ENCODE measurements at places on chromosomes 1 and 21.
A peak's percentile ranks its signal among the peaks of the same experiment; 100 is the strongest.

GRCh38 chr1:108142258-108142657, 57.9 kb downstream of the SLC25A24 start:
- no peak for DNase-seq

DNA sequence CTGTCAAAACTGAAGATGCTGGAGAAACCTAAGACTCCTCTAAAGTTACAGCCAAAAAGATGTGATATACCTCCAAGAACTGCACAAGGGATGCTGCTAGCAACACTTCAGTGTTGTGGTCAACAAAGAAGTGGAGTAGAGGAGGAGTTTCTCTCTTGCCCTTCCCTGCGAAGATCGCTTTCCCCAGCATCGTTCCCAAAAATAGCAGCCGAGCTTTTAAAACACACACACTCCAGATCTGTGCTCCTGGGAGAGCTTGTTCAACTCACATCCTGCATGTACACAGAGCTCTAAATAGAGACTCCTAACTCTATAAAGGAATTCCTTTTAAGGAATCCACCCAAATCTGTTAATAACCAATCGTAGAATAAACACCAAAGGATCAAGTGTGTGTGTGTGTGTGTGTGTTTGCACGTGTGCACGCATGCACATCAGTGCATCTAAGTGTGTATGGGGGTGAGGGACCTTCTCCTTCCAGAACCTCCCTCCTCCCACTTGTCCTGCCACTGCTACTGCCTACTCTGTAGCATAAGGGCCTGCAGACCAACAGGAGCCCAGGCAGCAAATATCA, 58.5 kb downstream of the PSMG1 start:
- no peak for DNase-seq

- DNase-seq, result no peak
Observed at GRCh38 chr21:34116569-34116968, 43.2 kb downstream of the MRPS6 start.

- no peak for DNase-seq
Observed at GRCh38 chr1:45552331-45552730, 1.7 kb downstream of the AKR1A1 start.

- DNase-seq, result no peak
Observed at GRCh38 chr1:224188286-224188685, 5.2 kb downstream of the DEGS1 start.

DNA sequence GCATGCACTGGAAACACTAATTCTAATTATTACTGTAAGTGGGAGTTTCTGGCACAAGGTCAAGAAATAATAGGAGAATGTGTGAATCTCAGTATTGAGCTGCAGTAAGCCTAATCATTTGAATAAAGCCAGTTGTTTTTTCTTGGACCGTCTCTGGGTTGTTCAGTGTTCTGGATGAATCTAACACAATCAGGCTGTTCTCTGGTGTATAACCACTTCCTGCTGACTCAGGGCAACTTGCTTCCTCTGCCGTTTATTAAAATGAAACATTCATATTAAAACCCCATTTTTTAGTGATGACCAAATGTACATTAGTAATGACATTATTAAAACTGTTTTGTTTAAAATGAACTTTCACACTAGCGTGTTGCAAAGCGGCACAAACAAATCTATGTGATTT, 273.1 kb upstream of the SNX7 start:
- DNase-seq, result peak; percentile 66

GRCh38 chr1:106912131-106912530, 144.3 kb upstream of the PRMT6 start:
- no peak for DNase-seq

DNA sequence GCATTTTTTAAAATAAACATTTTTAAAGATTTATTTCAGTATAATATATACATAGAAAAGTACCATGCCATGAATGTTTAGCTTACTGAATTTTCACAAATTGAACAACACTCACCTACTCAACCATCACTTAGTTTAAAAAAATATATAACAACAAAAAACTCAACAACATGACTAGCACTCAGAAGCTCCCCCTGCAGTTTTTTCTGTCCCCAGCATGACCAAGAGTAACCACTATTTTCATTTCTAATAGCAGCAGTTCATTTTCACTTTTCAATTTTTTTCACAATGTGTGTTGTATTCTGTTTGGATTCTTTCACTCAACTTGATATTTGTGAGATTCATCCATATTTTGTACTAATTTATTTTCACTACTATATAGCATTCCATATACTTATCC, 162.3 kb upstream of the POGK start:
- DNase-seq, result no peak

- DNase-seq, result no peak
Observed at GRCh38 chr1:75392278-75392677, 218.6 kb downstream of the SLC44A5 start.

DNA sequence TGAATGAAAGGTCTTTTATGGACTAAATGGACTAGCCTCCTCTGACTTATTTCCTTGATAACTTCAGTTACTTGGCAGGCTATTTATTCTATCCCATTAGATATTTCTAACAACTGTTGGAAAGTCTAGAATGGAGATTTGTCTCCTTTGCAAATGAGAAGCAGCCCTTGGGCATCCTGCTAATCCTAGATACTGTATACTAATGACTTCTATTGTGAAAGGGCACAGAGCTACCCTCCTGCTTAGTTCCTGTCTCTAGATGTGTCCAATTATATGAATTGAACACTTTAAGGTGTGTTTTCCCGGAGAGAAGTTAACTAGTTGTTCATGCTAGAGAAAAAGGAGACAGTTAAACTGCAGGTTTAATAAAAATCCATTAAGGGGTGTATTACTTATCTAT, 10.2 kb upstream of the NCMAP start:
- no peak for DNase-seq

GRCh38 chr21:14968029-14968428, 96.8 kb downstream of the NRIP1 start:
- DNase-seq, result no peak

DNA sequence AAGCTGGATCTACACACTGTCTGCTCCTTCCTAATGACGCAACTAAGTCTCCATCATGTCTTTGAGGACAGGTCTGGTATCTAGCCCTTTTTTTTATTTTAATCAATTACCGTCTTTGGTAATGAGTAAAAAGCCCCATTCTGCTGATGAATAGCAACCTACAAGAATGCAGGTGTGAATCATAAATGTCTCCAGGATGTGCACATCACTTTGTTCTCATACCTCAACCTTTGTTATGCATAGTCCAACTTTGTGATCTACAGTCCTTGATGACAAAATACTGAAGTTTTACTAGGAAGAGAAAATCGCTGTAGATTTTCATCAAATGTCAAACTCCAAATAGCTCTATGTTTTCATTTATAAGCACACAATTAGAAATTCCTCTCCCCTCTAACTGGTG, 39.3 kb downstream of the PLPPR5 start:
- DNase-seq, result no peak

DNA sequence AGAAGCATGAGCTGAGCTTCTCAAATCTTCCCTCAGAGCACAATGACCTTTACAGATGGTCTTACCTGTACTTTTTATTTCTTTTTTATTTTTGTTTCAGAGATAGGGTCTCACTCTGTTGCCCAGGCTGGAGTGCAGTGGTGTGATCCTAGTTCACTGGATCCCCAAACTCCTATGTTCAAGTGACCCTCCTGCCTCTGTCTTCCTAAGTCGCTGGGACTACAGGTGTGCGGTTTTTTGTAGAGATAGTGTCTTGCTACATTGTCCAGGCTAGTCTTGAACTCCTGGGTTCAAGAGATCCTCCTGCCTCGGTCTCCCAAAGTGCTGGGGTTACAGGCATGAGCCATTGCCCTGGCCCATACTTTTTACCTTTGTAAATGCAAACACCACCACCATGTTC, 56.0 kb upstream of the LPGAT1 start:
- no peak for DNase-seq

DNA sequence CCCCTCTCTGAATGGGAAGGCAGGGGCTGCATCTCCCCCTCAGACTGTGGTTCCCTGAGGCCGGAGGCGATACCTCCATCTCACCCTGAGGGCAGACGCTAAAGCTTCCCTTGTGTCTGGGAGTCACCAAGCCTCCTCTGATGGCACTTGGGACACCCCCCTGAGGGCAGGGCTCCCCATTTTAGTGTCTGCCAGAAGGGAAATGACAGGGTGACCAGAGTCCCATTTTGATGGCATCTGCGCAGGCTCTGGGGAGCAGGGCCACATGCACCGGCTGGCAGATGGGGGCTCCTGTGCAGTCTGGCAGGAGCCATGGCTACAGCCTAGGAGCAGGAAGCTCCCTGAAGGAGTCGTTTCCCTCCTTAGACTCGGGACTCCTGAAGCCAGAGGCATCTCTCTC, 1.7 kb downstream of the S100A2 start:
- DNase-seq, result no peak

GRCh38 chr1:205944525-205944924, 1.3 kb upstream of the SLC26A9 start:
- DNase-seq, result no peak

DNA sequence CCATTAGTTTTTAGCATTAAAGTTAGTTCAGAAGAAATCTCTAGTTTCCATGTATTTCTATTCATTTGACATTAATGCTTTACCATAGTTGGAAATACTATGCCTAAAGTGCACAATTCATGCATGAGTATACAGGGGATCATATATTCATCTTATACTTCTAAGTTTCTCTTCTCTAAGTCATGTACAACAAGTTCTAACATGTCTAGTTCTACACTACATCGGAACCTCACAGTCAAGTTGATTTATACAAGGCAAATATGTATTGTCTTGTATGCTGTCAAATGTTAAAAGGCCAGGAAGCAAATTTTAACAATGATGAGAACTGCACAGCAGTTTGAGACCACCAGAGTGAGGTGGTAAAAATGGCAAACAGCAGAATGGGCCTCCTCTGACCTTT, 22.9 kb upstream of the MOB3C start:
- no peak for DNase-seq

- DNase-seq, result no peak
Observed at GRCh38 chr1:175984813-175985212, 222.3 kb downstream of the COP1 start.

GRCh38 chr1:90970208-90970607, 51.6 kb downstream of the ZNF644 start:
- DNase-seq, result no peak

GRCh38 chr21:29826386-29826785, 113.4 kb downstream of the GRIK1 start:
- no peak for DNase-seq

DNA sequence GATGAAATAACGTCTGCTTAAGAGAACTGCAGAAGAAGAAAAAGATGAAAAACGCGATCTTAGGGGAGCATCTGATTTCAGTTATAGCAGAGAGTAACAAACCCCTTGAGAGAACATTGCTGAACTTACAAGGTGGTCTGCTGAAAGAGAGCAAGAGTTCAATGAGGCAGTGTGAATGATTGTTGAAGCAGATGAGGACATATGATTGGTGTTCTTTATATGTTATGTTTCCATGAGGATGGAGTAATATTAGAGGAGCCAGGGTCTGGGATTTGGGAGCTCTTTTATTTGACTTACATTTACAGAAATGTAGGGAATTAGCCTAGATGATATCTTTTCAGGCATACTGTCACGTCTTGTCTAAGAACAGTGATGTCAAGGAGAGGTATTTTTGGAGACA, 1302.0 kb downstream of the KCNT2 start:
- no peak for DNase-seq

- DNase-seq, result no peak
Observed at GRCh38 chr1:3029481-3029961, 8.3 kb downstream of the ACTRT2 start.

DNA sequence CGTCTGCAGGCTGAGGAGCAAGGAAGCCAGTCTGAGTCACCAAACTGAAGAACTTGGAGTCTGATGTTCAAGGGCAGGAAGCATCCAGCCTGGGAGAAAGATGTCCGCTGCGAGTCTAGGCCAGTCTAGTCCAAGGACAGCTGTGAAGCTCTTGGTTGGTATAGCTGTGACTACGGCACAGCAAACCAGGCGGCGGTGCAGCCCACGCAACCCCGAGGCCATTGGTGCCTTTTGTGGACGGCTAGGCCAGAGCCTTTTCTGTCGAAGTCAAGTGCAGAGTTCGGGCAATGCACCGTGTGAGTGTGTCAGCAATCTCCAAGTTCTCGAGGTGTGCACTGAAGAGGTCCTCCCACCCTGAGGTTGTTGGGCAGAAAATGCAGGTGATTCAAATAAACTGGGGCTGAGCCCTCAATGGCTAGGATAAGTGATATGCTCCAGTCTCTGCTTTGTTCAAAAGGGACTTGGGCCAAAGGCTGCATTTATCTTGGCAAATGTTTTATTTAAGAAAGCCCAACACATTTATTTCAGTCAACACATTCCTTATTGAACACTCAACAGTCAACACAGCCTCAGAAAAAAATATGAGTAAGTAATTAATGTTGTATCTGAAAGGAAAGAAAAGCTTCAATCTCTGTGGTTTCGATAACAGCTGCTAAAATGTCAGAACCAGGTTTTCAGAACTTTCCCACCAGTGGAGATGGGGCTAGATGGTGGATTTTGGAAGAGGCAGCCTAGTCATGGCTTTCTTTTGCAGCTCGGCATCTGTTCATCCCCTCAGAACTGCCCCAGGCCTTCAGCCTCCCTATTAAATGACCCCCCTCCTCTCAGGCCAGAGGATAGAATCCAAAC, 78.1 kb upstream of the COX20 start:
- peak; percentile 62 for DNase-seq

DNA sequence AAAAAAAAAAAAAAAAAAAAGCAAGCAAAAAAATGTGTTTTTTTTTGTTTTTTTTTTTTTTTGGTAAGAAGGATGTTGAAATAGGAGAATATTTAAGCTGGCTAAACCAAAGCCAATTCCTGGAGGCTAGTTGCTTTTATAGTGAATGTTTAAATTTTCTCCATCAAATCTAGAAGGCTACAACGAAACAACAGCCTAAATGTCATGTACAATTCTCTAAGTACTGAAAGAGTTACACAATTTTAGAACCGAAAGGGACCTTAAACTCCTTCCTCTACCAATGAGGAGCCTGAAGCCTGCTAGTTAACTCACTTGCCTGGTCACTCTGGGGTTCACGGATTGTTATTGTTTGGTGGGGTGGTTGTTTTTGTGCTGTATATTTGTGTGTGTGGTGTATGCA, 3.5 kb downstream of the WLS start:
- DNase-seq, result no peak

DNA sequence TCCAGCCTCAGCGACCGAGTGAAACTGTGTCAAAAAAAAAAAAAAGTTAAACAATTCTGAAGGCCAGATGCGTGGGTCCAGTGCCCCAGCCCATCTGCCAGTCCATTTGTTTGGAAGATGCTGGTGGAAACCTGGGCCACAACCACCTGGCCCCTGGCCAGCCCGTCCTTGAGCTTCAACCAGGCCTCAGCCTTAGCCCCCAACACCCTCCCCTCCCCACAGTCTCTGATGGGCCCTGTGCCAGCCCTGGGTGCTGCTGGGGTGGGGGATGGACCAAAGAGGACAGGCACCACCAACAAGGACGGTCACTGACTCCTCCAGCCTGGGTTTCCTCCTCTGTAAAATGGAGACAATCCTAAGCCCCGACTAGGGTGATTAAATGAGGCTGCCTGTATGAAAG, 19.6 kb upstream of the PLEKHG5 start:
- DNase-seq, result no peak

GRCh38 chr1:115088871-115089419, 358 bp downstream of the TSPAN2 start:
- DNase-seq, result no peak

Measured in stromal cell of bone marrow (primary cell).